RKO (cell line): ENCODE measurements at places on chromosomes 1 and 21.
A peak's percentile ranks its signal among the peaks of the same experiment; 100 is the strongest.

- DNase-seq: no peak
These were observed 98.8 kb downstream of the FOXD2 start for GRCh38 chr1:47536646-47537118.

DNA sequence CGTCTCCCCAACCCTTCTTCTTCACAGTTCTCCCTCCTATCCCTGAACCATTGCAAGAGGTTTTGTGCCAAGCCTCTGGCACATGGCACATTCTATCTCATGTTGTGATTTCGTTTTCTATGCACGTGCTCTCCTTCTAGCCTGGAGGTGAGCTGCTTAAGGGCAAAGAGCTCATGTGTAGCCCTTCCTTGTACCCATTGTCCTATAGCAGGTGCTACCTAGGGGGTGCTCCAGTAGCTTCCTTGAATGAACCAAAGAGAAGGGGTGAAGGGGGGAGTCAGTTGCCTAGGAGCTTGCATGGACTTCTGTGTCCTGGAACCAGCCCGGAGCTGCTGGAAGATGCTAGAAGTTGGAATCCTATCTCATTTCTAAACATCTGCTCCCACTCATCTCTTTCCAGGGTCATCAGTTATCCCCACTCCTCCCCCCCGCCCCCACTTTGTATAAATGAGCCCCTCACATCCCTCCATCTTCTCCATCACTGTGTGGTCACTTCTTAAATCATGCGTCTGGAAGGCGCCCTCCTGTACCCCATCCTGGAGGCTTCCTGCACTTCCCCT lies 535 bp upstream of the DISC1 start:
- no peak for DNase-seq

DNA sequence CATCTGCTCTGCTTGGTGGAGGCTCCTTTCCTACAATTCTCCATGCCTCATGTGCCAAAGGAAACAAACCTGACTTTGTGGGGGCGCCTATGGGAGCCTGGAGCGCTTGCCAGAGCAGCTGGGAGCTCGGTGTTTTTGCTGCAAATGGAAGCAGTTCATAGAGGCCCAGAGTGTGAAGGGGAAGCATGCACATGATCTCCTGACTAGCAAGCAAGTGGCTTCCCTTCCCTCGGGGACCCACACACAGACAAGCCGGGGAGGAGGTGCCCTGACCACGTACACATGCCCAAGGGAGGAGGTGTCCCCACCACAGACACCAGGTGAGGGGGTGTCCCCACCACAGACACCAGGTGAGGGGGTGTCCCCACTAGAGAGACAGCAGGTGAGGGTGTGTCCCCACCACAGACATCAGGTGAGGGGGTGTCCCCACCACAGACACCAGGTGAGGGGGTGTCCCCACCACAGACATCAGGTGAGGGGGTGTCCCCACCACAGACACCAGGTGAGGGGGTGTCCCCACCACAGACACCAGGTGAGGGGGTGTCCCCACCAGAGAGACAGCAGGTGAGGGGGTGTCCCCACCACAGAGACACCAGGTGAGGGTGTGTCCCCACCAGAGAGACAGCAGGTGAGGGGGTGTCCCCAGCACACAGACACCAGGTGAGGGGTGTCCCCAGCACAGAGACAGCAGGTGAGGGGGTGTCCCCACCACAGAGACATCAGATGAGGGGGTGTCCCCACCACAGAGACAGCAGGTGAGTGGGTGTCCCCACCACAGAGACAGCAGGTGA lies 106.8 kb downstream of the CRYAA start:
- DNase-seq: no peak

DNA sequence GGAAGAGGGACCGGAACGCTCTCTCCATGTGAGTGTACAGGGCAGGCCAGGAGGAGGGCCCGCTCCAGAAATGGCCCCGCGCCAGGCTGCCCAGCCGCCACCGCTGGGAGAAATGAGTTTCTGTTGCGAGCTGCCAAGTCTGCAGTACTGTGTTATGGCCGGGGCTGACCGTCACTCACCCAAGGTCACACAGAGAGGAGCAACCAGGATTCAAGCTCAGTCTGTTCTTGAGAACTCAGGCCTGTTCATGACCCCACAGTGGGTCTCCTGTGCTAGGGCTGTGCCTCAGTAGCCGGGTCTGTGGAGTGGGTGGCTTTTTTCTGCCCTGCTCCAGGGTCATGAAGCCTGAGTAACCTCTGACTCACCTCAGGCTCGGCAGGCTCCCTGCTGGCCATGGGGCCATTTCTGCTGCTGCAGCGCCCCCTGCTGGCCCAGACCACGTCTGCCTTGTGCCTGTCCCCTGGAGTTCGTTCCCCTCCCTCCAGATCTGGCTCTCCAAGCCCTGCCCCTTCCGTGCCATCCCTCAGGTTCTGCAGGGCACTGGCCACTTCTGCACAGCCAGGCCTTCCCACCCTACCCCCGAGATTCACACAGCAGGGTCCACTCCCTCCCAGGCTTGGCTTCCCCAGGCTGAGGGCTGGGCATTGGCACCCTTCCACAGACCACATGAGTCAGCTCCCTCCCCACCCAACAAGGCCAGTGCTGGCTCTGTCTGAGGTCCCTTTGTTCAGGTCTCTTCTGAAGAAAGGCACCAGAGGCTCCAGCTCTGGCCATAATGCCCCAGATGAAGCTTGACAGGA lies 51.8 kb downstream of the EDN2 start:
- DNase-seq: peak; percentile 93

- no peak for DNase-seq
These were observed 2.7 kb upstream of the RBM15 start for GRCh38 chr1:110336300-110337039.

DNA sequence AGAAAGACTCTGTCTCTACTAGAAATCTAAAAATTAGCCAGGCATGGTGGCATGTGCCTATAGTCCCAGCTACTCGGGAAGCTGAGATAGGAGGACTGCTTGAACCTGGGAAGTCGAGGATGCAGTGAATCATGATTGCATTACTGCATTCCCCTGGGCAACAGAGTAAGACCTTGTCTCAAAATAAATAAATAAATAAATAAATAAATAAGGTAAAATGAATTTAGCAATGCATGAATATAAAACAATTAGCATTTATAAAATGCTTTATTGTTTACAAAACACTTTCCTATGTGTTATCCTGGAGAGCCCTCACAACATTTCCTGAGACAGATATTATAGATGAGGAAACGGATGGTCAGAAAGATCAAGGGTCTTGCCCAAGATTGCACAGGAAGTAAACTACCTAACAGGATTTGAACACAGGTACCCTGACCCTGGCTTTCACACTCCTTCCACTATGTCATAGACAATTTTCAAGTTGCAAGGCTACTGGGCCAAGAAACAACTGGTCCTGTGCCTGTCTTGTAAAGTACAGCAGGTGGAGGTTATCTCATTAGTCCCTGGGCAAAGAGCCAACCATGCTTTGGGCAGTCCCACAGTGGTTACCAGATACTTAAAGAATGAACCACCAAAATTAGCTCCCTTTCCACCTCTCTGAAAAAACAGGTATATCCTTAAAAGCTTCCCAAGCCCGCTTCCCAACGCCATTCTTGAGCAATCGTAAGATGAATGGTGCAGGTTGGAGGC lies 15.4 kb upstream of the VSIG8 start:
- DNase-seq: no peak

- DNase-seq: no peak
These were observed 439.2 kb downstream of the PTBP2 start for GRCh38 chr1:97160818-97161217.
